ENCODE measurements at places on chromosomes 3 and 15.

GRCh38 chr3:120567370-120568201 lies 28.6 kb upstream of the NDUFB4 start:
- DNase-seq = no peak

DNA sequence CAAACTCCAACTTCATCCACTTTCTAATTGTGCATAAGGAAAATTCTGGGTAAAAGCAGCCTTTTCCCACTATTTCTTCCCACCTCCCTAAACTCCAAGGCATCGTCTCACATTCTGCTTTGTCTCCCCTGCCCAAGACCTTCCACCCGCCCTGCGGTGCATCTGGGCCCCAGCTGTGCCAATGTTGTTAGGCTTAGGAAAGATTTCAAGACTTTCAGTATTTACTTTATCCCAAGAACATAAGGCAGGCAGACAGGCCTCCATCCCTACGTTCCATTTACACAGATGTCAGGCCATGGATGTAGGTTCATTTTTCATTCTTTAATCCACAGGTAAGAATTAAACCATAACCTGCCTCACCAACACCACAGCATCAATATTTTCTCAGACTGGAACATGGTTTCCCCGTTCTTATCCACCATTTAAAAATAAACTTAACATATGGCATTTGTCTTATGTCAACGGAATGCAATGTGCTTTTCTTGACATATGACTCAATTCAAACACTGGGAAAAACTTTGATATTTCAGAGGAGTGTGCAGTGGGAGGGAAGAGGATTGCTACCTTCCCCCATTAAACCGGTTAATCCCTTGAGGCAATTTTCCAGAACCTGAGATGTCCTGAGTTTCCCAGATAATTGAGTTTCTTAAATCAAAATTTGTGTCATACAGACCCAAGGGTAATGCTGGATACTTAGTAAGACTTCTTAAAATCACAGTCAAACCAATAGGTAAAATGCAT lies 238.0 kb upstream of the LRIG1 start:
- no peak for DNase-seq

DNA sequence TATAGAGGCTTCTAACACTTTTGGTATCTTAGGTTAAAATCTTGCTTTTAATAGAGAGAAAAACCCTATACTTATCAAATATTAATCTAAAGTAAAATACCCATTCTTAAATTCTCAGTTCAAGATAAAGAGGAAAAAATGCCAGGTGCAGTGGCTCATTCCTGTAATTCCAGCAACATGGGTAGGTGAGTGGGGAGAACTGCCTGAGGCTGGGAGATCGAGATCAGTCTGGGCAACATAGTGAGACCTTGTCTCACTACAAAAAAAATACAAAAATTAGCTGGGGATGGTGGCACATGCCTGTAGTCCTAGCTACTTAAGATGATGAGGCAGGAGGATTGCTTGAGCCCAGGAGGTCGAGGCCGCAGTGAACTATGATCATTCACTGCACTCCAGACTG lies 135.8 kb downstream of the CLASP2 start:
- no peak for DNase-seq

- DNase-seq = no peak
Observed at GRCh38 chr3:178671791-178672190, 135.6 kb downstream of the KCNMB2 start.

- no peak for DNase-seq
Observed at GRCh38 chr3:104738271-104738670, 628.4 kb upstream of the ALCAM start.

DNA sequence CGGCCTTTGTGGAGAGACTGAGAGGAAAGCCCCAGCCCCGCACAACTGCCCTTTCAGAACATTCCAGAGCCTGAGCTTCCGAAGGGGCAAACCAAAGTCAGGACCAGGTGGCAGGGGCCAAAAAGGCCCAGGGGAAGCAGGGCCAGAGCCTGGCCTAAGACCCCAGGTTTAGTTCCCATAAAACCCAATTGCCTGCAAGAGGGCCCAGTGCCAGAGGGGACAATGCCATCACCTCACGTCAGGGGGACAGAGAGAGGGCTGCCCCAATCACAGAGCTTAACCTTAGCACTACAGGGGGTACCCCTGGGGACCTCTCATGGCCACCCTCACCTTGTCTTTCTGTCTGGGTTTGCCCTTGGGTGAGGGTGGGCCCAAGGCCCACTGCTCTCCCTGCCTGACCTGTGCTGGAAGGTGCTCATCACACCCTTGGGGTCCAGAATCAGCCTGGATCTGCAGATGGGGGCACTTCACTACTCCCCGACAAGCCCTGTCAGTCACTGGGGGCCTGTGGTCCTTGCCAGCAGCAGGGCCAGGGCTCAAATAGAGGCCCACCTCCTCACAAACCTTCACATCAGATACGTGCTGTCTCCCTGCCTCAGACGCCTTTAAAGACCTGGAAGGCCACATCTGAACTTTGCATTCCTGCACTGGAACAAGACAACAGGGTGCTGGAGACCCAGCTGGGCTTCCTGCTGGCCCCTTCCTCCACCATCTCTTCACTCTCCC lies 3.8 kb downstream of the CALML4 start:
- DNase-seq = no peak

- no peak for DNase-seq
Observed at GRCh38 chr3:36514171-36514570, 133.9 kb downstream of the STAC start.

DNA sequence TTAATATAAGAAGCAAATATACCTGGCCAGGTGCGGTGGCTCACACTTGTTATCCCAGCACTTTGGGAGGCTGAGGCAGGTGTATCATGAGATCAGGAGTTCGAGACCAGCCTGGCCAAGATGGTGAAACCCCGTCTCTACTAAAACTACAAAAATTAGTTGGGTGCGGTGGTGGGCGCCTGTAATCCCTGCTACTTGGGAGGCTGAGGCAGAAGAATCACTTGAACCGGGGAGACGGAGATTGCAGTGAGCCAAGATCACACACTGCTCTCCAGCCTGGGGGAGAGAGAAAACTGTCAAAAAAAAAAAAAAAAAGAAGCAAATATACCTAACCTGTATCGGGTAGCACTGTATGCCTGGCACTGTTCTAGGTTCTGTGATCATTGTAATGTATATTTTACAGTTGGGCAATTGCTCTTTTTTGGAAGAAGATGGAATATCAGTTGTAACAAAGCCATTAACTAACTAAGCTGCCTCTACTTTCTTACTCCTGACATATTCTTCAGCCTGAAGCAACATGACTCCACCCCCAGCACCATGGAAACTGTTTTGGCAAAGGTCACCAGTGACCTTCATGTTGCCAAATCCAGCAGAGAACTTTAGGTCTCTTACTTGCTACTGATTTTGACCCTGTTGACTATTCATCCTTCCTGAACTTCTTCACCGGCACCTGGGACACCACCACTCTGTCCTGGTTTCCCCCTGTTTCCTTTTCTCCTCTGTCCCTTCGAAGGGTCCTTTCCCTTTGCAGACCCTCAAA lies 203.8 kb downstream of the RPLP1 start:
- no peak for DNase-seq

DNA sequence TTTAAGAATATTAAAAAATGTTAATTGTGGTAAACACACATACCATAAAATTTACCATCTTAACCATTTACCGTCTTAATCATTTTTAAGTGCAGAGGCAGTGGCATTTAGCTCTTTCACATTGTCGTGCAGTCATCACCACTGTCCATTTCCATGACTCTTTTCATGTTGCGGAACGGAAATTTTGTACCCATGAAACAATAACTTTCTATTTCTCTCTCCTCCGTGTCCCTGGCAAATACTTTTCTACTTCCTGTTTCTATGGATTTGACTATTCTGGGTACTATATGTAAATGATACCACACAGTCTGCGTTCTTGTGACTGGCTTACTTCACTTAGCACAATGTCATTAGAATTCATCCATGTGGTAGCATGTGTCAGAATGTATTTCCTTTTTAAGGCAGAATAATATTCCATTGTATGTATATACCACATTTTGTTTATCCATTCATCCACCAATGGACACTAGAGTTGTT lies 27.9 kb downstream of the AKAP13 start:
- DNase-seq = no peak
